ENCODE measurements at places on chromosomes 2 and 18. TPM values are rescaled to one million over a fixed set of nuclear protein-coding genes. Genes with fewer than 3 reads are reported as not detected.

The SERPINB10 gene
- not detected for total RNA-seq

The HDHD2 gene
- total RNA-seq = 23.5 TPM

GRCh38 chr2:64876137-64876647 lies 113.0 kb upstream of the SLC1A4 start:
- DNase-seq = peak; percentile 88

GRCh38 chr2:42012137-42012536 lies 35.7 kb upstream of the PKDCC start:
- no peak for DNase-seq

The STARD6 gene
- not detected for total RNA-seq

The PPIL3 gene
- total RNA-seq = 34.6 TPM

The GRHL1 gene
- 2.5 TPM for total RNA-seq

The KCNJ13 gene
- total RNA-seq = not detected

GRCh38 chr2:132415915-132416722 lies 486 bp upstream of the GPR39 start:
- peak; percentile 98 for DNase-seq

DNA sequence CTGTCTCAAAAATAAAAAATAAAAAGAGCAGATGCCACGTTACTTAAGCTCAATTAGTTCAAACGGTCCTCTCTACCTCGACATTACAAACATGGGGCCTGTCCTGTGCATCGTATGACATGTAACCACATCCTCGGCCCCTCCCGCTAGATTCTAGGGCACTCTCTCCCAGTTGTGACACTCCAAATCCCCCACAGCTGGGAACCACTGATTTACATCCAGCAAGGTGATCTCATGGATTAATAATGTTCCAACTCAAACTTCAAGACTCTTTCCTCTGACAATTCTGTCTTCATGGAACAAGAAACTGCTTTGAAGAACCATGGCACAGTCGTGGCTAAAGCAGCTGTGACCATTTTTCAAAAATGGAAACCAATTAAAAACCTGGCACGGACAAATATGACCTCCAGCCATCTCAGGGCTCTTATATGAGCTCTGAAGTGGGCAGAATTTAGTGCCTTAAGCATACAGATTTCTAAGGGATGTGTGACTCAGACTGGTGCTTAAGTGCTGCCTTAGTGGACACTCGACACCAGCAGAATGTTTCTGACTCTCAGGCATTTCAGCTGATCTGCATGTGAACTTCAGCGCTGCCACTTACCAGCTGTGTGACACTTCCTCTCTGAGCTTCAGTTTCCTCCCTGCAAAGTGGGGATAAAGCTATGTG lies 31.7 kb upstream of the ASAP2 start:
- peak; percentile 92 for DNase-seq

DNA sequence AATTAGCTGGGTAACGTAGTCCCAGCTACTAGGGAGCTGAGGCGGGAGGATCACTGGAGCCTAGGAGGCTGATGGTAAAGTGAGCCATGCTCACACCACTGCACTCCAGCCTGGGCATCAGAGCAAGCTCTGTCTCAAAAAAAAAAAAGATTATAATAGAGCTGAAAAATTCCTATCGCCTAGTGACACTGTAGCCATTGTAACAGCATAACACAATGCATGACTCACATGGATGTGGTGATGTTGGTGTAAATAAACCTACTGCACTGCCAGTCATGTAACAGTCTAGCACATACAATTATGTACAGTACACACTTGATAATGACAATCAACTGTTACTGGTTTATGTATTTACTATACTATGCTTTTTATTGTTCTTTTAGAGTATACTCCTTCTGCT lies 39.6 kb downstream of the MGAT4A start:
- DNase-seq = no peak

GRCh38 chr2:112305132-112305531 lies 29.7 kb downstream of the ZC3H6 start:
- no peak for DNase-seq

DNA sequence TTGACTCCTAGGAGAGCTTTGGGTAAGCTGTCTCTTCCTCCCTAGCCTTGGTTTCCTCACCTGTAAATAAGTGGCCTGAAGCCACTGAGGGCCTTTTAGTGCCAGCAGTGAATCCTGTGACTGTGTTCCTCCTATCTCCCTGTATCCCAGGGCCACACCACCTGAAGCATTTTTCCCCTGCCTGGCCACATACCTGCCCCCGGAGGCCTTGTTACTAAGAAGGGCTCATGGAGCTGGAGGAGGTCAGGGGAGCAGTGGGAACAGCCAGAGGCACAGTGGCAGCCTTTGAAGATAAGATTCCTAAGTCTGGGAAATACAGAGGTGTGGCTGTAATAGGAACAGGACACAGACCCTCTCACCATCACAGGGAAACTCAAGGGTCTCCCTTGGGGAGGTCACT lies 162.4 kb downstream of the SMAD7 start:
- no peak for DNase-seq

- no peak for DNase-seq
Observed at GRCh38 chr18:50706199-50706598, 113.6 kb downstream of the MRO start.

DNA sequence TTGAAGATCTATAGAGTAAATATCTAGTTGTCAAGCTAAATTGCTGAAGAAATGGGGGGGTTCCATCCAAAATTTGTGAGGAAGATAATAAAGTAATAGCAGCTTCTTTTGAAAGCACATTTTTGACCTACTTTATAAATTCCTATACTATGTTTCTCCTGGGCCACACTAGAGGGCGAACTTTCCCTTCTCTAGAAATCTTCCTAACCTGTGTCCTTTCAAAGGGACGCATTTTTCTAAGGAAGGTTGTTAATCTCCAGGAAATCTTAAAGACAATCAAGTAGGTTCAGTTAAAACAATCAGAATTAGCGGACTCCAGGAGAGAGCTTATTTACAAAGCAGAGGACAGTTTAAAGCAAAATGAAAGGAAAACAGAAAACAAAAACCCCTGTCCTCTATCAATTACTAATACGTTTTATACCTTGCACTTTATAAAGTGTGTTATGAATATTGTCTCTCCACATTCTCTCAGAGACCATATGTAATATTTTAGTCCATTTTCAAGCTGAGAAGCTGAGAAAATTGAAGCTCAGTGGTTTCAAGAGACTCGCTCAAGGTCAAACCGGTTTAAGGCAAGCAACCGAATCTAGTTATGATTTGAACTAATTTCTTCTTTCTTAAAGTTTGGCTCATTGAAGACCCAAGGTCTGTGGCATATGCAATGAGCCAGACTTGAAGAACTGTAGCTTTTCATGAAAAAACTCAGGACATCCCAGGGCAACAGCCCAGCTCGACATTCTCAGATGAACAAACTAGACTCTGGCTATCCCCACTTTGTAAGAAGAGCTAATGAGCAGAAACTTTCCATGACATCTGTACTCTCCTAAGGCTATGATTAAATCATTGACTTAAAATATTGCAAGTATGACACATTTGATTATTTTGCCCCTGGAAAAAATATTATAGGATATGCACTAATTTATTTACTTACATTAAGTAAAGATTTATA lies 273.6 kb downstream of the PAX3 start:
- peak; percentile 35 for DNase-seq

GRCh38 chr2:102385522-102385921 lies 29.9 kb downstream of the IL18R1 start:
- no peak for DNase-seq

DNA sequence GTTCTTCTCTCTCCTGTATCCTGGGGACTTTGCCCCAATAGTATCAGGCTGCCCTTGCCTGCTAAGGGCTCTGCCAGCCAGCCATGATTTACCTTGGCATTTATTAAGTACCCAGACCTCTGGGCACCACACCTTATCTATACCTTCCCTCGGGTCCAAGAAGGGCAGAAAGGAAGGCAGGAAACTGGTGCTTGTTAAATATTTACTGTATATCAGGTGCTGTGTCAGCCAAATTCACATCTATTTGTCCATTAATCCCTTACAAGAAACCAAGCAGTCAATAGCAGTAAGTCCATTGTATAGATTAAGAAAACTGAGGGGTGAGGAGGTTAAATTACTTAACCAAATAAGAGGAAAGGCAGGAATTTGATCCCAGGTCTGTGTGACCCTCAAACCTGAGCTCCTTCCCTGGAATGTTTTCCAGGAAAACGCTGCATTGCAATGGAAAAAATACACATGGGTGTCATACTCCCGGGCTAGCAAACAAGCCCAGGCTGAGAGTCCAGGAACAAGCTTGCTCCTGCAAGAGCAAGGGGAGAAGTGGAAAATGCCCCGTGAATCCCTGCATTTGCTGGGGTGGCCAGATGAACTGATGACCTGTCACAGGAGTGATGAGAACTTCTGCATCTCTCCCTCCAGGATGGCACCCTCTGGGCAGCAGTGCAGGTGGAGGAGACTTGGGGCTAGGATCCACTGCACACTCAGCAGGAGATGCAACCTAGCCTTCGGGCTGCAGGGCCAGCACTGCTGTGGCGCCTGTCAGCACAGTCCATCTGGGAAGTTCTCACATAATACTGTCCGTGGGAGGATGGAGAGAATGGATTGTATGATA lies 30.4 kb downstream of the CIB4 start:
- no peak for DNase-seq

DNA sequence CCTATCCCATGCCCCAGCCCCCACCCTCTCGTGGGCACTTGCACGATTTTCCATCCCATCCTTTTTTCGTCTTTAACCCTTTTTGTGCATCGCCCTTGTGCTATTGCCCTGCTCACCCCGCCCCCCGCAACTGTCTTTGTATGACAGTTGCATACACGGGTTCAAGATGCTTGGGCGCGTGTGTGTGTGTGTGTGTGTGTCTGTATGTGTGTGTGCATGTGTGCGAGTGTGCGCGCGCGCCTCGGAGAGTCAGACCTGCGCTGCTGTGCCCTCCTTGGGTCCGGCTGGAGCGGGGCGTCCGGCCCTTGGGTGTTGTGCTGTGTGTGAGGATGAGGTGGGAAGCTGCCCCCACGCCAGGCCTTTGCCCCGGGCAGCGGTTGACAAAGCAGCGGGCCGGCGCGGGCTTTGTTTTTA lies 230.7 kb downstream of the HAUS1 start:
- peak; percentile 17 for DNase-seq

DNA sequence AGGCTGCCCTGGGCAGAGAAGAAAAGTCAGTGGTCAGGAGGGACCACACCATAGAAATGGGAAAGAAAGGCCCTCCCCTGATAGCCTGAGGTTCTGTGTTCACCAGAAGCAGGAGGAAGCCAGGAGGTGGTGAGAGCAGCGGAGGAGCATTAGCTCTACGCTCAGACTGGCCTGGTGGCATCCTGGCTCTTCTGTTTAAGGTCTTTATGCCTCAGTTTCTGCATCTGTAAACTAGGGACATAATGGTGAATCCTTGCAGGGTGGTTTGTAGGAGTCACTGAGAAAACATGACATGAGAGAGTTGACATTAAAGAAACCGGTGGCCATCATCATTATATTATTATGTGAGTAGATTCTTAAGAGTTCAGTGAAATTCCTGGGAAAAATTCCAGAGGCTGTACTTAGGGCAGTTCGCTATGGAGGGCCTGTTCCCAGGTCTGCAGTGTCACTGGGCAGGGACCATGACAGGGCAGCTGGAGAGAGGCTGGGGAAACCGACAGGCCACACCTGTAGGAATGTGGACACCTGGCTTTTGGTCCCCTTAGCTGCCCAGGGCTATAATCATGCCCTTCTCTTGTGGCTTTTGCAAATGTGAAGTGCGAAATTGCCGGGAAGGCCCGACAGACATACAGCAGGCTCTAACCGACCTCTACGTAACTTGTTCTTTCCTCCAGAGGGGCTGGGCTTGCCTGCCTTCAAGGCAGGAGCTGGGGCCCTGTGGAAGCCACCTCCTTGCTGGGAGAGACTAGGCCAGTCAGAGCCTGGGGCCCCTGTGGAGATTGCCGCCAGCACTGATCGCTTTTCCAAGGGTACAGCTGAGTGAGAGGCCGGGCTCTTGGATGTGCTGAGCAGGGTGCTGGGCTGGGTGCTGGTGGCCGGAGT lies 31.0 kb downstream of the GLI2 start:
- peak; percentile 45 for DNase-seq

The GPR55 gene
- total RNA-seq = 0.12 TPM

DNA sequence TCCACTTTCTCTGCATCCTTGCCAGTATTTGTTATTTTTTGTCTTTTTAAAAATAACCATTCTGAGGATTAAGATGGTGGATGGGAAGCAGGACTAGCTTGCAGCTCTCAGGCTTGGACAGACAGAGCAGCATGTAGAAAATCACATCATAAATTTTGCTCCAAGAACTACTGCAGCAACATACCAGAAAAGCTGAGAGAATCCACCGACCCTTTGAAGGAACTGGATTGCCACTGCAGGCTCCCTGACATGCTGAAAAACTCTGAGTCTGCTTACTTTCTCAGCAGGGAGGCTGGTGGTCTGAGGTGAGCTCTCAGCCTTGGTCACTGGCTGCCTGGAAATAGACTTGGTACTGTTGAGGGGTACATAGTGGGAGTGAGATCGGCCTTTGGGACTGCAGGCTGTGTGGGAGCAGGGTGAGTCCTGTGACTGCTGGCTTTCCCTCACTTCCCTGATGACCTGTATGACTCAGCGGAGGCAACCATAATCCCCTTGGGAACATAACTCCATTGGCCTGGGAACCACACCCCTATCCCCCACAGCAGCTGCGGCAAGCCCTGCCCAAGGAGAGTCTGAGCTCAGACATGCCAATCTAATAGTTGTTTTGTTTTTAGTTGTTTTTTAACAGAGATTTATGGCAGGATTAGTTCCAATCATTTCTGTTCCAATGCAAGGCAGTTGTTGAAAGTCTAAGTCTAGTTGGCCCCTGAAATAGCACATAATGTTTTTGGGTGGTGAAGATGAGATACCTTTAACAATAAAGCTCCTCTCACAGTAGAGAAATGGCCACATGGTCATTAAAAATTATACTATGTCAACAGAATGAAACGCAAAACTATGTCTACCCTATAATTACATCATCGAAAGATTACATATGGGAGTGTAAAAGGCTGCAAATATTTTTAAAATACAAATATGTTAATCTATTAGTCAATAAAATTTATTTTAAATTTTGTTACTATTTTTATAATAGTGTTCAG lies 414.2 kb upstream of the CHAC2 start:
- DNase-seq = no peak

Data from astrocyte (in vitro differentiated cells and primary cell).